ENCODE measurements at places on chromosomes 1 and 21.

DNA sequence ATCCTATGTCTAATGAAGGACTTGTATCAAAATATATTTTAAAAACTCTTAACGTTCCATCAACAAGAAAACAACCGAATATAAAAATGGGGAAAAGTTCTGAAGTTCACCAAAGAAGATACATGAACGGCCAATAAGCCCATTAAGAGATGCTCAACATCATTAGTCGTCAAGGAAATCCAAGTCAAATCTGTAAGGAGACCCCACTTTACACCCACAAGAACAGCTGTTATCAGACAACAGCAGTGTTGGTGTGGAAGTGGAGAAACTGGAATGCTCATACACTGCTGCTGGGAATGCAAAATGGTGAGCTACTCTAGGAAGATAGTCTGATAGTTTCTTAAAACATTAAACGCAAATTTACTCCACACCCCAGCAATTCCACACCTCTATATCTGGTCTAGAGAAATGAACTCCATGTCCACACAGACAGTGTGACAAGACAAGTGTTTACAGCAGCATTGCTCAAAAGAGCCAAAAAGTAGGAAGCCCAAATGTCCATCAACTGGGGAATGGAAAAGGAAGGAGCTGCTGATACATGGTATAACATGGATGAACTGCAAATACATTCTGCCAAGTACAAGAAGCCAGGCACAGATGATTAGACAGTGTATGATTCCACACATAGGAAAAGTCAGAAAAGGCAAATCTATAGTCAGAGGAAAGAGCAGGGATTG, 18.5 kb downstream of the UBE2G2 start:
- no peak for DNase-seq

- DNase-seq: no peak
Measured at GRCh38 chr1:192225703-192226102, 67.4 kb downstream of the RGS18 start.

DNA sequence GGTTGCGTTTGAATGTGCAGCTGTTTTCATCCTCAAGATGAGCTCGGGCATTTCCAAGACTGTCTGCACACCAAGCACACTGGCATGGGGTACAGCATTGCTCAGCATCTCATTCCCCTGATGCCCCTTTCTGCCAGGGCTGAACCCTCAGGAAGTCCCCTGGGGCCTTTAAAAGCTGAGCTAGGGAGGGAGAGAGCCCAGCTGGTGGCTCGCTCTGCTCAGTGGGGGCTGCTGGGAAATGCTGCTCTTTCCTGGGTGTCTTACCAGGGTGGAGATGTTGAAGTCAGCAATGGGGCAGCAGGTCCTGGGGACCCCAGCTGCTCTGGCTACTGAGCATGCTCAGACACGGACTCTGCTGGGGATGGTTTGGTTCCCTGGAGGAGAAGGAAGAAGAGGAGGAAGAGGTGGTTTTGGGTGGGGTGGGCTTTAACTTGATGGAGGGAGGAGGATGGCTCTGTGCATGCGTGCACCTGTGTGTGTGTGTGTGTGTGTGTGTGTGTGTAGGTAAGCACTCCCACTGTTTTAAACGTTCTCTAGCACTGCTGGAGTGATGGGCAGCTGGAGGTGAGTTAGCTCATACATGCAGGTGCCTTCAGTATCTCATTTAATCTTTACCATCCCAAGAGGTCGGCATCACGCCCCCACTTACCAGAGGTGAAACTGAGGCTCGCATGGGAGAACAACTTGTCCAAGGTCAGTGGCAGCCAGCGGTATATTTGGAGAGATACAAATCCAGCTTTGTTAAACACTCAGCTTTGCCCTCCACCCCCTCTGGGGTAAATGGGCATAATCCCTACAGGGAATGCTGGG, 40.9 kb downstream of the ACTL8 start:
- no peak for DNase-seq

DNA sequence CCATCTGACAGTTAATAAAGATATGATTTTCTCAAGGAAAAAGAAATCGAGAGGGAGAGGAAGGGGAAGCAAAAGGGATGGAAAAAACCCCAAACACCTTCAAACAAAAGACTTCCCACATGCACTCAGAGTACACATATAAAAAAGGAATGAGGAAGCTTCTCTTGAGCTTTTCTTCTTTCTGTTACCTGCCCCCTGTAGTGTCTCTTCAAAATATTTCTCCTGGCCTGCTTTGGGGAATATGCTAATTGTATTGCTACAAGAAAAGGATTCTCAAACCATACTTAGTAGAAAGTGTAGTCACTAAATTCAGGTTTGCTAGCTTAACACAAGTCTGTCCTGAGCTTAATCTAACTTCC, 58.7 kb downstream of the KIF14 start:
- no peak for DNase-seq

DNA sequence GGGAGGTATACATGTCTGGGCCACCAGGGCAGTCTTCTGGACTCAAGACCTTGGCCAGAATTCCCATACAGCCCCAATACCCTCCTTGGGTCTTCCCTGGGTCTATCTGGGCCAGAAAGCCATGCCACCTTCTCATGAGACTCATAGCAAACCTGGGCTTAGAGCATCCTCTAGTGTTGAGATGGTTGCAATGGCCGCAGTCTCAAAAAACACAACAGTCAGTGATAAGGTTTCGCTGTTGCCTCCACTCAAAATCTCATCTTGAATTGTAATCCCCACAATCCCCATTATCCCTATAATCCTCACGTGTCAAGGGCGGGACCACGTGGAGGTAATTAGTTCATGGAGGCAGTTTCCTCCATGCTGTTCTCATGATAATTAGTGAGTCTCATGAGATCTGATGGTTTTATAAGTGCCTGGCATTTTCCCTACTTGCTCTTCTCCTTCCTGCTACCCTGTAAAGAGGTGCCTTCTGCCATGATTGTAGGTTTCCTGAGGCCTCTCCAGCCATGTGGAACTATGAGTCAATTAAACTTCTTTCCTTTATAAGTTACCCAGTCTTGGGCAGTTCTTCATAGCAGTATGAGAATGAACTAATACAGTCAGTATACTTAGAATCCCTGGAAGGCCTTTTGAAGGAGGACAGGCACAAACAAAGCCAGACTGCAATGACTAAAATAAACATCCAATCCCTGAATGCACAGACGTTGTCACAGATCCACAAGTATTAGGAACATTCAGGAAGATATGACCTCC, 77.0 kb downstream of the CTH start:
- no peak for DNase-seq

- peak; percentile 75 for DNase-seq
Measured at GRCh38 chr1:48498096-48498791, 26.2 kb upstream of the SPATA6 start.

DNA sequence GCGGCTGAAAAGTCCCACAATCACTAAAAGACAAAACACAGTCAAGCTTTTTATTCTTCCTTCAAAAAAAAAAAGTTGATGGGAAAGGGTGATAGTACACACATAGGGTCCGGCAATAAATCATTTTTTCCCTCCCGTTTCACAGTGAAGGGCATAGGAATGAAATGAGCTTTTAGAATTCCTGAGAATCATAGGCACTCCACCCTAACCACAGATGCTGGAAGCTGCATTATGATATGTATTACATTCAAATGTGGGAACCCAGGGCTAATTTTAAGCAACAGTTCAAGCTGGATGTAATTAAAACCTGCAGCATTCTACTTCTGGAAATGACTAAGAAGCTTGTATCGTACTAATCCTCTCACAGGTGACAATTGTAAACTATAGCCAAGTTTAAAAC, 75.7 kb upstream of the KCNJ15 start:
- DNase-seq: no peak

DNA sequence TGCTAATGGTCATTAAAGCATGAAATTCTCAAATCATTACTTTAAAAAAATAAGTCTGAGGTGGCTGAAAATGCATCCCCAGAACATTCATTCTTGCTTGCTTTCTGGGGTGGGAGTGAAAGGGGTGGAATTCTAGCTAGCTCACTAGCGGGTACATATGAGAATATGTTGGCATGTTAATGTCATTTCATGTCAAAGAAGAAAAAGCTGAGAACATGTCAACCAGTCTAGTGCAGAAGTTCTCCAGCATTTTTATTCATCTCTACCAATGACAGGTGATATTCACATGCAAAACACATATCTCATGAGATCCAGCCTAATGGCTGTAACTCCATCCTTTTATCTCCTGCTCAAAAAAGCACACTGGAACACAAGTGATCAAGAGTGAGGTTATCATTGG, 49.1 kb downstream of the ZNHIT6 start:
- no peak for DNase-seq

GRCh38 chr1:235468004-235468403, 36.2 kb downstream of the B3GALNT2 start:
- no peak for DNase-seq

- no peak for DNase-seq
Measured at GRCh38 chr1:109137958-109138357, 24.0 kb downstream of the ELAPOR1 start.

GRCh38 chr1:212162635-212163034, 122.6 kb upstream of the PPP2R5A start:
- no peak for DNase-seq

- no peak for DNase-seq
Measured at GRCh38 chr1:76038287-76039004, 36.1 kb upstream of the ST6GALNAC3 start.

GRCh38 chr1:9472386-9473031, 66.8 kb upstream of the SLC25A33 start:
- DNase-seq: no peak

DNA sequence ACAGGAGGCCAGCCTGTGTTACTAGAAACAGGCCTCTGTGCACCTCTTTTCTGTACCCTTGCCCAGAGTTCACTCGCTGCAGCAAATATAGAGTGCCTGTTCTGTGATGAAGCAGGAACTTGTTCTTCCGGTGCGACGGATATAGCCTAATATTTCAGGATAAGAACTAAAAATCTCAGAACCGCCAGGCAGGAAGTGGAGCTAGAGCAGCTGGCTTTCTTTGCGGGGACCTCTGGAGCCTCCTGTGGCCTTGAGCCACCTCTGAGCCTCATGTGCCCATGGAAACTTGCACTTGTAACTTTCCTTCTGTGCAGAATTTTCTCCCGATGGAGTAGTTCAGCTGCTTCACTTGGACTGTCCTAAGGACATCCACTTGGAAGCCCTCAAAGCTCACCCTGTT, 44.5 kb upstream of the VAMP3 start:
- DNase-seq: no peak

DNA sequence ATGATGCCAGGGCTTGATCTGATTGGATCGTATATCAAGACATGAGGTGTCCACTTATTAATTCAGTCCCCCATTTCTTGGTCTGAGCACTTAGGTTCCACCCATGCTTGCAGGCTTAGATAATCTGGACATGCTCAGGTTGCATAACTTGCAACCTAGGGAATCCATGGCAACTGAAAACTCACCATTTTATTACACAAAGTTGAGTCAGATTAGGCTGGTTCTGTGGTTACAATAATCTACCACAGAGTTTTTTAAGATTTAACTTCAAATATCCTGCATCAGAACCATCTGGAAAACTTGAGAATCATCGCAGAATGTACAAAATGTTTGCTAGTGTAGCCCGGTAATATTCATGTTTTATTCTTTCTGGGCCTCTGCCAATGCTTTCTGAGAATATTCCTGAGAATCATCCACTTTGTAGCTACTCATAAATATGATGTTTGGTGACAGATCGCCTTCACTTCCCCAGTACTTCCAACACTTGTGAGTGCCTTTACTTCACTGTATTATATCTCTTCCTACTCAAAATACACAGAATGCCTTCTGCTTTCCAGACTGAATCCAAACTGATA, 707.2 kb upstream of the ADAMTS5 start:
- DNase-seq: no peak

DNA sequence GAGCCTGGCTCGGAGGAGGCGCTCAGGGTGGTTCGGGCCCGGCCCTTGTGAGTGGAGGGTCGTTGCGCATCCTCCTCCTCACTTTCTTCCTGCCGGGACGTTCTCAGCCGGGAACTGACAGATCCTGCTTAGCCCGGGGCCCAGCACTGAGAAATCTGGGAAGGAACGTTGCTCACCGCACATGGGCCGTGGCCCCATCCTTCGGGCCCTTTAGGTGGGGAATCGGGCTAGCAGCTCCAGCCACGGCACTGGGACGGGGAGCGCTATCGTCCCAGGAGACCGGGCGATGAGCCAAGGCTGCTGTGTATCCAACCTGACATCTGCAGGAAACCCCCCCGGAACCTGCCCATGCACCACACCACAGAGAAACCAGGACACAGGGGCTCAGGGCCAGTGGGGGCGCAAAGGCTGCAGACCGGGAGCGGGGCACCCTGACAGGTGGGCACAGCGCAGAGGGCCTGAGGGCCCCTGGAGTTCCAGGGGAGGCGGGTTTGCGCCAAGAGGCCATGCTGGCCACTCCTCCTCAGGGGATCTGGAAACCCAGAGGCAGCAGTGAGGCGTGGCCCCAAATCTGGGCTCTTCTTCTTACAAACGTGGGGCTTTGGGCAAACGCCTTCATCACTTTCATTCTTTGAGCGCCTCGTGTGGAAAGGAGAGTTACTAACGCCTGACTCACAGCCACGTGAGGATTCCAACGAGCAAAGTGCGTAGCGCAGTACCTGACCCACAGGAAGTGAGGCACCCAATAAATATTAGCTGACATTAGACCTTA, at the start of gene SH2D5:
Gene SH2D5 (minus strand): TSS at position 116 of the 772 bp plus-strand sequence. CDS start 4,659 bp downstream, outside the sequence.
- DNase-seq: peak; percentile 77

DNA sequence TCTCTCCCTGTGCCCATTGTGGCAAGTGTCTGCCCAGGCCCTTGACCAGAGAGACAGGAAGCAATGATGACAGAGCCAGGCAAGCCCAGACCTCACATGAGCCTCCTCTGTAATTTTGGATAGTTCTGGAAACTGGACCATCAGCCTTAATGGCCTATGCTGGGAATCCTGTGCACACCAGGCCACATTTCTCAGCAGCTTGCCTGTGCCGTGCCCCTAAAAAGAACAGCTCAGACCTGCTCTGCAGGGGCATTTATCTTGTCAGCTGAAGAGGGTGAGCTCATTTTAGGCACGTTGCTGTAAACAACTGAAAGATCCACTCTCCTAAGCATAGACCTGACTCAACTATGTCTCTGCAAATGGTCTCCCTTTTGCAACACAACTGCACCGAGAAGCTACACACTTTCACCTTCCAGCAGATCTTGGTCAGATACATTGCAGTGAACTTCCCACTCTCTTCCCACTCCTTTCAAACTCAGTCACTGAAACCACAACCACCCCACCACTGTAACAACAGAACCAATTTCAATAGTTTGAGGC, 53.5 kb upstream of the BACH1 start:
- DNase-seq: no peak

All from activated naive CD4-positive, alpha-beta T cell treated with anti-CD3 and anti-CD28 coated beads, Interleukin-2, amount 50 U/mL, for 16 hours (primary cell).